ENCODE measurements at places on chromosomes 12 and 14.

GRCh38 chr14:103382376-103382775 is 2.8 kb upstream of the MARK3 start:
- no peak for DNase-seq

DNA sequence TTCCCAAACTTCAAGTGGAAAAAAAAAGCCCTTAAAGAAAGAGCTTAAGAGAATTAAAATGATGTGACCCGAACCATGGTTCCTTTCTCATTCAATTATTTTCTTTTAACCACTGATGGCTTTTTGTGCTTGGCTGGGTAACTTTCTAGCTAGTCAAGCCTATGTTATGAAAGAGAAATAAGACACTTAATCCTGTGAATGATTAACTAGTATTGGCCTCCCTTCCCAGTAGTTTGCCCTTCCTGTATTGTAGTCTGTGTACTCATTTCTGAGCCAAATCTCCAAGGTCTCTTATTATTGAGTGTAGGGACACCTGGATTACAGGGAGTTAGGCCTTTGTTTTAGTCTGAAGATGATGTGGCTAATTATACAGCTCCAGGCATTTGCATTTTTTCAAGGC is 353.0 kb downstream of the RAD51B start:
- no peak for DNase-seq

DNA sequence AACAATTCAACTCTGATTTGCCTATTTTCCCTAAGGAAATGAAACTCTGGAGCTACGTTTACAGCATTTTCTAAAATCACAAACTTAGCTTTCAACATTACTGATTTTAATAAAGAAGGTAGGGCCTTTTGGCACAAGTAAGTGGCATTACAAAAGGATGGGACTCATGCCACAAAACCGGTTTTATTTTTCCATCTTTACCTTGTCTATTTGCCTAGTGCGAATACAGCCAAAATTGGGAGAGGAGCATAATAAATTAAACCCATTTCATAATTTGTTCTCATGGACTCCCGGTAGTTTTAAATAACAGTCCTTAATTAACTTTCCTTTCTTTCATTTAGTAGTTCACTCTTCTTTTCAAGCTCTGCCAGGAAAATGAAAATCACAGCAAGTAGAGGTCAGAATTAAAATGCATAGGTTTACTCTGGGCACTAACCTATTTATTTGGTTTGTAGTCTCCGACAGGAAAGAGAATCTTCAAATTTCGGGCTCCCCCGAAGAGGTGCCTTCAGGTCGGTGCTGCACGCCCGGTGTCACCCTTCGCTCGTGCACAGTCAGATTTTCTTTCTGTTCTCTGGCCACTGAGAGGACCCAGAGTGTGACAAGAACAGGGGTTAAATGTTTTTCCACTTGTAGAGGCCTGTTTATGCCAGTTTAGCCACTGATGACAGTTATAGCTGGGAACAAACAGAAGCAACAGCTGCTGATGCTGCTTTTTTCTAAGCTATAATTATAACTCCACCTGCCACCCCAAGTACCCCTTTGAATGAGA is at the start of gene BEST3:
Gene BEST3, minus strand, starts transcription at position 535 of the 772 bp plus-strand sequence. CDS start 1,505 bp downstream, outside the sequence.
- DNase-seq: no peak

DNA sequence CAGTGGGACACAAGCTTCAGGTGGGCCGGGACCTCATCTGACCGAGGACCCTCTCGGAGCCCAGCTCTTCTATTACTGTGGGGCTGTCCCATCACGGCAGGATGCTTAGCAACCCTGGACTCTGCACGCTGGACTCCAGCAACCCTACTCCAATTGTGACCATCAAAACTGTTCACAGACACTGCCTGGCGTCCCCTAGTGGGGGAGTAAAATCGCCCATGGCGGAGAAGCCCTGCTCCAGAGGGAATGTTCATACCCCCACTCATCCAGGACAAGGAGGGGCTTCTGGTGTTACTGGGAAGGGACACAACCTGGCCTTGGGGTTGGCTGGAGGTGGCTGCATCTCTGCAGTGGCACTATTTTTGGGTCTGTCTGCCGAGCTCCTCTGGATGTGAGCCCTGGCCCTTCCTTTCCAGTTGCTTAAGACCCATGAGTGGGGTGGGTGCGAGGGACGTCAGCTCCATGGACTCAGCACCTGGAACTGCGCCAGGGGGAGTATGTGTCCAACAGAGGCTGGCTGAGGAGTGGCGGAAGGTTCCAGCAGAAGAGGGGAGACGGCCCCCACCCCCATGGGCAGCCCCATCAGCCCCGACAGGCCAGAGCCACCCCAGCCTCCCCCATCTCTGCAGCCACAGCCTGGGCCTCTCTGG is 103.8 kb downstream of the RFLNA start:
- no peak for DNase-seq

DNA sequence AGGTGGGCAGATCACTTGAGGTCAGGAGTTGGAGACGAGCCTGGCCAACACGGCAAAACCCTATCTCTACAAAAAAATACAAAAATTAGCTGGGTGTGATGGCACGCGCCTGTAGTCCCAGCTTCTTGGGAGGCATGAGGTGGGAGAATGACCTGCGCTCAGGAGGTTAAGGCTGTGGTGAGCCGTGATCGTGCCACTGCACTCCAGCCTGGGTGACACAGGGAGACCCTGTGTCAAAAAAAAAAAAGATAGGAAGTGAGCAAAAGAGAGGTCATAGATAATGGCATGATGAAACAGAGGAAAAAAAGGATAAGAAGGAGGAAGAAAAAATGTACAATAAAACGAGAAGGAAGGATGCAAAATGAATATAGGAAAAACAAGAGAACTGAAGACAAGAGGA is 159.5 kb downstream of the ETV6 start:
- DNase-seq: no peak

GRCh38 chr12:68506619-68507018 is 104.1 kb upstream of the RAP1B start:
- no peak for DNase-seq

- DNase-seq: peak; percentile 82
These were observed at the start of gene PTPN11 for GRCh38 chr12:112418608-112419296. PTPN11 (plus strand) TSS chr12:112418947; CDS start chr12:112419112, 165 bp downstream.

GRCh38 chr14:104794099-104794498 is 1.4 kb downstream of the AKT1 start:
- DNase-seq: no peak

GRCh38 chr12:95014554-95014953 is 11.1 kb upstream of the NDUFA12 start:
- DNase-seq: no peak

- DNase-seq: no peak
These were observed 75.4 kb downstream of the ETV6 start for GRCh38 chr12:11724888-11725311.

DNA sequence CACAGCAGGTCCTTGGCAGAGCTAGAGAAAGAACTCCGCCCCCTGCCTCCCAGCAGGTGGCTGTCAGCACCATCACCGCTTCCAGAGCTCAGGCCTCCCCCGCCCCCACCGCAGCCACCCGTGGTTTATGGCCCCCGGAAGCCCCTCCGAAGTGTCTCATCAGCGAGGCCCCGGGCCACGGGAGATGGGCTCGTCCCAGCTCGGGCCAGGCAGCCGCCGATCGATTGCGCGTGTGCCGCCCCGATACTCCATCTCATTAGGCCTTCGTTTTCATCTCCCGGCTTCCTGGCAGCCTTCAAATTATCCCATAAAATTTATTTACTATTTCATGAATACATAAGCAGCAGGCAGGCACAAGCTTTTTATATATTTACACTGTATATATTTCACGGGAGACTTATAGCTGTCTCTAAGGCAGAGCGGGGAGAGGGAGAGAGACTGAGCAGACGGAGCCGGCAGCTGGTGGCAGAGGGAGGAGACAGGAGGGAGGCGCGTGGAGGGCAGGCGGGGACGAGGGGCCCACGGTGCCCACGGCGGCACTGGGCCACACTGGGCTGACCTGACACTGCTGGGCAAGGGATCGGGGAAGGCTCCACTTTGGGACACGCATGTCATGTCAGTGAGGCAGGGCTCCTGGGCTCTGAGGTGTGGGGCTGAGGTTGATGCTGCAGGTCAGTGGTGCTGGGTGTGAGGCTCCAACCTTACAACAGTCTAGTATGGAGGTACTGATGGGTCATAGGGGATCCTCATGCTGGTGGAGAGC is 241.2 kb downstream of the RBM19 start:
- no peak for DNase-seq

DNA sequence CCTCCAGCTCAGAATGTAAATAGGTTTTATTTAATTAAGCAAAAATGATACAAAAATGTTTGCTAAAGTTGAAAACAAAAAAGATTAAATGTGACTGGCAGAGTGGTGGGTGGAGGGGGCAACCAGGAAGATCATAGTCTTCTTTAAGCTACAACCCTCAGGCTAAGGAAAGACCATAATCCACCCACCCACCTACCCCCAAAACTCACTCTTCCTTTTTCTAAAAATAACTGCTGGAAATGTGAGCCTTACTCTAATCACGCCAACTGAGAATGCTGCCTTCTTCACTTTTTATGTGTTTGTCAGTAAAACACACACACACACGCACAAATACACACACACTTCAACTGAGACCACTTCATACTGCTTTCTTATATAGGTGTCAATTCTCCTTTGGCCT is 230.0 kb upstream of the EGLN3 start:
- no peak for DNase-seq

DNA sequence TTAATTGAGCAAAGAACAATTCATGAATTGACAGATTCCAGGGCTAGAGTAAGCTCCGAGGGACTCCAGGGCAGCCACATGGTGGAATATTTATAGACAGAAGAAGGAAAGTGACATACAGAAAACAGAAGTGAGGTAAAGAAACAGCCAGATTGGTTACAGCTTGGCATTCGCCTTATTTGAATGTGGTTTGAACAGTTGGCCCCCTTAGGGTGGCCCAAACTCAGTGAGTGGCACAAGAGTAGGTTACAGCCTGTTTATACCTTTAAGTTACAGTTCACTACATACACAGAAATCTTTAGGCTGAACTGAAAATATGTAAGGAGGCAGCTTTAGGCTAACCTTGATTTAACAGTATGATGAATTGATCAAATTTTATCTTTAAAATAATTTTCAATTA is 174.5 kb upstream of the CNOT2 start:
- DNase-seq: no peak

GRCh38 chr12:48542300-48542928 is 17.0 kb downstream of the OR8S1 start:
- DNase-seq: no peak

GRCh38 chr14:105864651-105865265 is 338.4 kb downstream of the TMEM121 start:
- DNase-seq: no peak

DNA sequence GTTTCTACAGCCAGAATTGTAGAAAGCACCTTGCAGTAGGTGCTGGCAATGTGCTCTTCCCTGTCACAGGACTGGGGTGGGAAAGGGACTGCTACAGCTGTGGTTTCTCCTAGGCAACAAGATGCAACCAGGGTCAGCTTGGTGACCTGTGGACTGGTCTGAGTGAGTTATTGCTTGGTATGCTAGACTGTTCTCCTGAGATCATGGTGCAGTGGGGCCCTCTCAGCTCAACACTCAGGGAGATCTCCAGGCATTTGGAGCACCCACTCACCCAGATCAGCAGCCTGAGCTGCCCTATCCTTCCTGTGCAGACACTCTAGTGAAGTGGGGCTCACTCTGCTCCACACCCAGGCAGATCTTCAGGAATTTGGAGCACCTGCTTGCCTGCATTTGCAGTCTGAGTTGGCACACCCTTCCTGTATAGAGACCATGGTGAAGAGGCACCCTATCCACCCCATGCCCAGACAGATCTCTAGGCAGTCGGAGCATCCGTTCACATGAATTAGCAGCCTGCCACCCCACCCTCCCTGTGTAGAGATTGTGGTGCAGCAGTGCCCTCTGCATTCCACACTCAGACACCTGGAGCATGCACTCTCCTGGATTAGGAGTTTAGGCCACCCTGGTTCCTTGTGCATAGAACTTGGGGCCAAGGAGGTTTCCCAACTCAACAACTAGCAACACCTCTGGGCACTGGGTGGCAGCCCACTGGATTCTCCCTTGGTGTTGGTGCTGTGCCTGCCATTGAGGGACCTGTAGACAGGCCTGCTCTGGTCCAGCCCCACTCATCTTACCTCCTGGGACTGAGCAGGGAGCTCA is 3.8 kb upstream of the FAM186B start:
- DNase-seq: no peak

DNA sequence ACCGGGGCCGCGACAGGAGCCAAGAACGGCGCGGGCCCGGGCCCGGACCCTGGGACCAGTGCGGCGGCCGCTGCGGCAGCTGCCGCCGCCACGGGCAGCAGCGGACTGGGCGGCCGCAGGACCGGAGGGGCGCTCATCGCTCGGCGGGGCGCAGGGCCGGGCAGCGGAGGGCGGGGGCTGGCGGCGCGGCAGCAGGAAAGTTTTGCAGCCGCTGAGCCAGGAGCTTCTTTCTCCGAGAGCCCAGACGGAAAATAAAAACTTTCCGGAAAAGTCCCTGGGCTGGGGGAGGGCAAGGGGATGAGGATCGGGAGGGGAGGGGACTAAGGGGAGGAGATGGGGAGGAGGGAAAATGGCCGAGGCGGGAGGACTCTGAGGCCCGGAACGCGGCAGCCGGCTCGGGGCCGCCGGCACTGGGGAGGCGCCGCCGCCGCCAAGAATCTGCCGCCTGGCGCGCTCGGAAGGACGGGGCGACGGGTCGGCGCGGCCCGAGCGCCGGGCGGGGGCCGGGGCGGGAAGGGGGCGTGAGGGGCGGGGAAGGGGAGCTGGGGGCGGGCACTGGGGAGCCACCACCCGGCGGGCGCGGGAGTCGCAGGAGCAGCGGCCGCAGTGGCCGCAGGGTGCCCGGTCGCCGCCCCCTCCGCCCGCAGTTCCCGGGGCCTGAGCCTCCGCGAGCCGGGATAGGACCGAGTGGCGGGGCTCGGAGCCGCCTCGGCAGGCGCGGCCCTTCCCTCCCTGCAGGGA is at the start of gene PRKD1:
Gene PRKD1, minus strand, starts transcription at position 472 of the 741 bp plus-strand sequence.
- peak; percentile 71 for DNase-seq

GRCh38 chr14:50225974-50226297 is 5.4 kb downstream of the SOS2 start:
- DNase-seq: no peak

DNA sequence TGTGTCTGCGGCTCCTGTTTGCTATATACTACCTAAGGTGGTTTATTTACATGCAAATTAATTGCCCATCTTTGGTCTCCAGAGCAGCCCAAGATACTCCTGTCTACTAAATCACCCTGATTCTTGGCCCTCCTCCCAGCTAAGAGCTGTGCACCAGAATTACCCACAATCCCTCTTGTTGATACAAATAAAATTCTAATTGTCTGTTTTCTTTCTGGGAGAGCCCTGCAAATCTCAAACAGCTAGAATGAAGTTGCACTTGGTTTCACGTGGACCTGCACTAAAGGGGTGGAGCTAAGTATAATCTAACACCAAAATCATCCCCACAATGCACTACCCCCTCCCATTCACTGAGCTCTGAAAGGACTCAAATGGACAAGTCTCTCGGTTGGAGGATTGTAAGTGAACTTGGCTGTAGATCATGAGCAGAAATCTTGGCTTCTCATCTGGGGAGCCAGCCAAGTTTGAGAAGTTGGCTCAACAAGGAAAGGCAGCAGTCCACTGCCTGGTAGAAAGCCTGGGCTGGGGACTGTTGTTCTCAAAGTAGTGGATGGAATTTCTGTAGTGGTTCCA is 6.6 kb downstream of the MAX start:
- peak; percentile 73 for DNase-seq
